ENCODE measurements at places on chromosomes 3 and 15.

DNA sequence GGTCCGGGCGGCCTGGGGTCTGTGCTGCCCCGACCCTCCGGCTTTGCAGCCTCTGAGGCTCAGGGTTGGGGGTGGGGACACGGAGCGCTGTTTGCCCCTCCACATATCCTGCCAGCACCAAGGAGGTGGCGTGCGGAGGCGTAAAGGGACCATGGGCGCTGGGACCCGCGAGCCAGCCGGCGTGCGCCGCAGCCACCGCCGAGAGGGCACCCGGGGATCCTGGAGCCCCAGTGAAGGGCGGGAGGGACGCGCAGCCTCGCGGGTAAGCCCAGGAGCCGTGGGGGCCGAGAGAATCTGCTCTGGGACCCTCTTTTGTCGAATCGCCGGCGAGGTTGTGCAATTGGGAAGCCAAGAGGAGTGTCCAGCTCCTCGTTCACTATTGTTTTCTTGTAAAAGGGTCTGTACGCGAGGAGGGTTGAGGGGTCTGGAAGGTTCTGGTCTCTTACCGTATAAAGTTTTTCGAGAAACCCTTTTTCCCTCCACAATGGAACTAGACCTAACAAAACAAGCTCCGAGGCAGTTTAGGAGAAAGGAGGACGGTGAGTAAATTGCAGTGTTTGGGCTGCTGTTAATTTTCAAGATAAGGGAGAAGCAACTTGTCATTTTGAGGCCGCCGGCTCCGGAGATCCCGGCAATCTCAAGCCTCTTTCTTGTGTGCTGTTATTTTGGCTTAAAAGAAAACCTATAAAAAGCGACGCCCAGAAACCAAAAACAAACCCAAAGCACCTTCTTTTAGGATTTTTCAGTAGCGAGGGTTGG is 29.9 kb upstream of the ST3GAL6 start:
- DNase-seq = peak; percentile 55

- peak; percentile 78 for DNase-seq
Observed at GRCh38 chr3:78645628-78646310, 1122.0 kb downstream of the ROBO1 start.

- DNase-seq = no peak
Observed at GRCh38 chr3:196220991-196221390, 4.7 kb downstream of the SLC51A start.

DNA sequence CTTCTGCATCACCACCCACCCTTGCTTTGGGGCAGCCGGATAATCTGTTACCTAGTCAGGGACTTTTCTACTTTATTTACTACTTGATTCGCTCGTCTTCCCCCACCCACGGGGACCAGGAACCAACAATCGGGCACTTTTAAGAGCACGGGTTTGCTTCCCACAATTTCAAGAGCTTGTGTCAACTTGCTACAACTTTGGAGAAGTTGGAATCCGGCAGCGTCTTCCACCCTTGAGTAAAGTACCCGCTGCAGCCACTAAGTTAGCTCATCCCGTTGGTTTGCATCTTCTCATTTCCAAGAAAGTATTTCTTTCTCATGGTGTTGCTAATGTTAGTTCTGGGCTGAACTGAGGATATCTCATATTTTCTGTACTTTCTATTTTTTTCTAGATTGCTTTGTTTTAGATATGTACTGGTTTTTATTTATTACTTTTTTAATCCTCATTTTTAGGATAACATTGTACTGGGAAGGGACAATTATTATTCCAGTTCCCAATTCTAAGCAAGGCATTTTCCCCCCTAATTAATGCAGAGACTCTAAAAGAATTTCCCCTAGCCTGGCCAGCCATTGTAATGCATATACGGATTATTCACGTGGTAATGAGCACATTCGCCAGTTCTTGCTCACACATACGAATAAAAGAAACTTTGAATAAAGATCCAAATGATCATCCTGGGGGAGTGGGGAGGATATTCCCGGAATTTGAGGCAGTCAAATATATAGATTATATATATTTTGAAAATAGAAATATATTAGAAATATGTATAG is 4.0 kb downstream of the SOX2 start:
- no peak for DNase-seq

DNA sequence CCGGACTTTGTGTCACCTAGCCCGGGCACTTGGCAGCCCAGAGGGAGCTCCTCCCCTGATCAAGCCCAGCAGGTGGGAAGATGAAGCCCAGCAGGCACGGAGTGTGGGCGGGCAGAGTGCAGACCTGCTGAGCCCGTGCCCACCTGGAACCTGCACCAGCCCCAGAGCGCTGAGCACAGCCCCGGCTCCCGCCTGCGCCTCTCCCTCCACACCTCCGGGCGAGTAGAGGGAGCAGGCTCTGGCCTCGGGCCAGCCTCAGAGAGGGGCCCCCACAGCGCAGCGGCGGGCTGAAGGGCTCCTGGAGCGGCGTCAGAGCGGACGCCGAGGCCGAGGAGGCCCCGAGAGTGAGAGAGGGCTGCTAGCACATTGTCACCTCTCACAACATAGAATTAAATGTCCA is 257.7 kb downstream of the VGLL3 start:
- no peak for DNase-seq

DNA sequence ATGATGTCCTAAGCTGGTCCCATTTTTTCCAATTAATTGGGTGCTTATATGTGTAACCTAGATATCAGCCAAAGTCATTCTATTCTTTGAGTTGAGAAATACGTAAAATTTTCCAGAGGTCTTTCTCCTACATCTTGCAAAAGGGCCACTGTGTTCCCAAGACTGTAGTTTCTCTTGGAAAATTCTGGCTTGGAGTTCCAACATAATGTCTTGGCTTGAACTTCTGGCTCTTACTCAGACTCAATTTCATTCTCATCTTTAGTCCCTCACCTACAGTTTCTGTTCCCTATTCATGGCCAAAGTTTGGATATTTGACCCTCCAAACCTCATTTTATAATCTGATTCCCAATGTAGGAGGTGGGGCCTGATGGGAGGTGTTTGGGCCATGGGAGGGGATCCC is 201.4 kb upstream of the ARHGEF26 start:
- no peak for DNase-seq

GRCh38 chr15:48751595-48751994 is 59.3 kb downstream of the CEP152 start:
- no peak for DNase-seq

DNA sequence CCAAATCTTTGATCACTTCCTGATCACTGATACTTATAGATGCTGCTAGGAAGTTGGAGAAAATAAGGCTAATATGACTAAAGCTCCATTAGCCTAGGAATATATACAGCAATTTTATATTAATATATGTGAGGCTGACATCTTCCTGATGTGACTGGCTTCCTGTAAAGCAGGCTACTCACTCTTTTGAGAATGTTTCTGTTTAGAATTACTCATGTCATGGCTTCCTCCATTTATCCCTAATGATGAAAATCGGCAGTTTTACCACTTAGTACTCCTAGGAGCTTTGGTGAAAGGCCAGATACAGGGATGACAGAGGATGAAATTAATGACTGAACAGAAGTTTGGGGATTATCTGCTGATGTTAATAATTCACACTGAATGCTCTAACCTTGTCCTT is 3.9 kb upstream of the MAP1A start:
- no peak for DNase-seq

DNA sequence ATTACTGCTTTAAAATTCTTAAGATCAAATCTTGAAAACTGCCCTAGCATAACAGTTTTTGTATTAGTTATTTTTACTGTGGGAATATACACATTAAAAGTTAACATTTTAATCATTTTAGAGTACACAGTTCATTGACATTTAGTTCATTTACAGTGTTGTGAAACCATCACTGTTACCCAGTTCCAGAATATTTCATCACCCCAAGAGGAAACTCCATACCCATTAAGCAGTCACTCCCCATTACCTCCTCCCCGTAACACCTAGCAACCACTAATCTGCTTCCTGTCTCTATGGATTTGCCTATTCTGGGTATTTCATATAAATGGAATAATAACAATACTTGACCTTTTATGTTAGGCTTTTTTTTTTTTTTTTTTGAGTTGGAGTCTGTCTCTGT is 164.1 kb upstream of the LRRFIP2 start:
- DNase-seq = no peak

DNA sequence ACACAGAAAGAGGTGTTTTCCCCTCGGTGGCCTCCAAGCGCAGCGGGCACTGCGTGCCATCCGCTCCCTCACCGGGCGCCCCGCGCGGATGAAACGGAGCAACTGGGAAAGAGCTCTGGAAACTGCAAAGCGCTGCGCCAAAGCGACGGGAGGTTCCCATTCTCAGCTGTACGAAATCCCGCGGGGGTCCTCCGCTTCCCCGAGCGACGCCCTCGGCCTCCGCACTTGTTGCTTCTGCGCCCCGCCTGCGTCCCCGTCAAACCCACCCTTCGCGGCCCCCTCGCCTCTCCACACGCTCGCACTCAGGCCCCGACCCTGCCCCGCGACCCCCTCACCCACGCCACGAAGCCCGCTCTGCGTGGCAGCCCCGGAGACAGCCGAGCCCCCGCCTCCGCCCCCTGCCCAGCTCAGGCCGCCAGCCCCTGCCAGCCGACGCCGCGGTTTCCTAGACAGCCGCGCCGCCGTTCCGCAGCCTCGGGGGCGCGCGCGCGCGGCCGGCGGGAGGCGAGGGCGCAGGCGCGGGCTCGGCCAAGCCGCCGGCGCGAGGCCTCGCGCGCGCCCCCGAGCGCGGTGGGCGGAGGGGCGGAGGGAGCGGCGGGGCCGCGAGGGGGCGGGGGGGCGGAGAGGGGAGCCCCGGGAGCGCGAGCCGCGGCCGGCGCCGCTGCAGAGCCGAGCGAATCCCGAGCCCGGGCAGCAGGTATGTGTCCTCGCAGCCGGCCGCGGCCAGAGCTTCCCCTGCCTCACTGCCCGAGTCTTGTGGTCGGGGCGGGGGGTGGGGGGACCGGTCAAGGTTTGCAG is at the start of gene TMEM266:
TSS of gene TMEM266 (plus strand) at position 666 of the 798 bp plus-strand sequence. CDS start 74,279 bp downstream, outside the sequence.
- peak; percentile 76 for DNase-seq

GRCh38 chr3:113086560-113087461 is 96.0 kb downstream of the GTPBP8 start:
- DNase-seq = no peak

Data from NCI-H82 (cell line).